Mammary epithelial cell (primary cell): ENCODE measurements at places on chromosomes 11 and 22. TPM values are rescaled to one million over a fixed set of nuclear protein-coding genes. Genes with fewer than 3 reads are reported as not detected.

GRCh38 chr11:13734530-13734929, 66.1 kb downstream of the FAR1 start:
- no peak for DNase-seq

DNA sequence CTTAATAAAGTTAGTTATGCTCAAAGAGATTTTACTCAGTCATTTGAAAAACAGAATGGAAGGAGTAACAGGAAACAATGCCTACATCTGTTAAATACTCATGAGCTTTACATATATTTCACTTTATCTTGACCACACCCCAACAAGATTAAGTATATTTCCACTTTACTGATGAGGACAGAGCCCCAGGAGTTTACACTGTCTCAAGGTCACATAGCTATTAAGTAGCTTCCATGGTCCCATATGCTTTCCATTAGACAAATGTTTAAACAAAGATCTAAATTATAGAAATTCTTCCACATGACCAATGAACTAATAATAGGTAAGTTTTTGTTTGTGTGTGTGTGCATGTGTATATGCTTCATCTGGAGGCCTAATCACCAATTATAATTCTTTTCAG, 30.2 kb downstream of the MRTFA start:
- DNase-seq: no peak

DNA sequence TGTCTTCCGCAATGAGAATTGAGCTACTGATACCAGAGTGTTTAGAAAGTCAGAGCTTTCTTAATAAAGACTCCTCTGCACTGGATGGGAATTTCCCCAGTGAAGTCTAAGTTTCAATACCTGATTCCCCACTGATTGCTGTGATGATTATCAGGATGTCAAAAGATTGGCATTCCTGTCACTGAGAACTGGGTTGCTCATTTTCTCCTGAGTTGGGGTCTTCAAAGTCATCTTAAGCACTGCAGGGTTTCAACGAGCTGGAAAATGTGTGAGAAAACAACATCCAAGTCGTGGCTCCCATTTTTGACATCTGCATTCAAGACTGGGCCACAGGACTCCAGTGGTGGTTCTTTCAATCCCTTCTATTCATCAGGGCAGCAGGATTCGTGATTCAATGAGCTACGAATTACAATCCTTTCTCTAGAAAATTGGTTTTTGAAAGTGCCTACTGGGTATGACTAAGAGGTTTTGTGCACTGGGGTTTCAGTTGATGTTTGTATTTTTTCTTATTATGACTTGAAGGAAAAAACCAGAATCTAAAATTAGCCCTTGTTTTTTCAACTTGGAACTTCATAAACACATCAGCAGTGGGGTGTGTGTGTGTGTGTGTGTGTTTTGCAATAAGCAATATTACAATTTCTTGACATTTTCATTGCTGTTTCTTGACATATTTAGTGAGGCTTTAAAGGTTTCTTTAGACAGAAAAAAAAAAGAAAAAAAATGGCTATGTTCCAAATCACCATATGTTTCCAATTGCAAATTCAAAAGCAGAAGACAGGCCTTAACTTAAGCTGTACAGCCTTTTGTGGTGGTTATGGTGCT, 233.0 kb downstream of the FAM76B start:
- peak; percentile 24 for DNase-seq

GRCh38 chr11:126702987-126703386, 297.6 kb downstream of the KIRREL3 start:
- DNase-seq: no peak

DNA sequence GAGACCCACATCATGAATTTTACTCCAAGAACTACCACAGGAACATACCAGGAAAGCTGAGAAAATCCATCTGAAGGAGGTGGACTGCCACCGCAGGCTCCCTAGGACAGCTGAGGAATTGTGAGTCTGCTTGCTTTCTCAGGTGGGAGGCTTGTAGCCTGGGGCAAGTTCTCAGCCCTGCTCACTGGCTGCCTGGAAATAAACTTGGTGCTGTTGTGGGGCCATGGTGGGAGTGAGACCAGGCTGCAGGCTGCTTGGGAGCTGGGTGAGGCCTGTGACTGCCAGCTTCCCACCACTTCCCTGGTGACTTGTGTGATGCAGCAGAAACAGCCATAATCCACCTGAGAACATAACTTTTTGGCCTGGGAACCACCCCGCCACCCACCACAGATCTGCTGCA, 132.7 kb upstream of the RAG2 start:
- DNase-seq: no peak

- no peak for DNase-seq
Observed at GRCh38 chr11:43648888-43649287, 31.6 kb upstream of the HSD17B12 start.

CARS1 gene
- total RNA-seq: 125 and 130 TPM in 2 replicates

- DNase-seq: no peak
Observed at GRCh38 chr22:30996462-30996861, 27.4 kb downstream of the TUG1 start.

GRCh38 chr22:48227341-48228018, 1465.0 kb downstream of the TBC1D22A start:
- no peak for DNase-seq

DNA sequence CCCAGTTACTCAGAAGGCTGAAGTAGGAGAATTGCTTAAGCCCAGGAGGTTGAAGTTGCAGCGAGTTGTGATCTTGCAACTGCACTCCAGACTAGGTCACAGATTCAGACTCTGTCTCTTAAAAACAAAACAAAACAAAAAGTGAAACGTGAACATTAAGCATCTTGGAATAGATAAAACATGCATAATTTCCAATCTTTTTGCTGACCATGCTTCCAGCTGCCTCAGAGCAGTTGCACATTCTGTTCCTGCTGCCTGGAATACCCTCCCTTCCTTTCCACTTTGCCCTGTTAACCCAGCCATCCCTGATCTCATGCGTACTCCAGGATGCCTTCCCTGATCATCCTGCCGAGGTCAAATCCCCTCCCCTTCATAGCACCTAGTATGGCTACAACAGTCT, 718 bp upstream of the CCDC88B start:
- DNase-seq: no peak

- no peak for DNase-seq
Observed at GRCh38 chr11:18752502-18752901, 26.5 kb upstream of the IGSF22 start.

CAVIN3 gene
- 68.4 and 117 TPM in 2 replicates for total RNA-seq

BTBD18 gene
- not detected in 2 replicates for total RNA-seq
